ENCODE measurements at places on chromosomes 4 and X. TPM values are rescaled to one million over a fixed set of nuclear protein-coding genes. Genes with fewer than 3 reads are reported as not detected.

The PASD1 gene
- not detected for total RNA-seq

The PPEF2 gene
- total RNA-seq, result not detected

The AMBN gene
- not detected for total RNA-seq

The GATB gene
- 14.5 TPM for total RNA-seq

The PDZD11 gene
- total RNA-seq, result 24.9 TPM

The JADE3 gene
- 10.7 TPM for total RNA-seq

The PROM1 gene
- total RNA-seq, result 0.34 TPM

The SPARCL1 gene
- not detected for total RNA-seq

The TNMD gene
- total RNA-seq, result not detected

The ZFYVE28 gene
- total RNA-seq, result 0.93 TPM

The ATP1B4 gene
- total RNA-seq, result not detected

The MAMLD1 gene
- total RNA-seq, result under 0.01 TPM

The HPGD gene
- total RNA-seq, result 5.1 TPM

The HSFX2 gene
- total RNA-seq, result not detected

The FBXO8 gene
- total RNA-seq, result 33.7 TPM

The NPY1R gene
- under 0.01 TPM for total RNA-seq

The ERCC6L gene
- total RNA-seq, result 0.07 TPM

The CLDN22 gene
- not detected for total RNA-seq

The FAM53A gene
- total RNA-seq, result 1.1 TPM

The MSX1 gene
- total RNA-seq, result 3.8 TPM

The IL3RA gene
- total RNA-seq, result not detected

The WAS gene
- under 0.01 TPM for total RNA-seq

The C1QTNF7 gene
- not detected for total RNA-seq

The FGF2 gene
- total RNA-seq, result 19.1 TPM

The RGN gene
- under 0.01 TPM for total RNA-seq

The UCP1 gene
- not detected for total RNA-seq

The RAB41 gene
- total RNA-seq, result not detected

The TEC gene
- total RNA-seq, result 1.6 TPM

The TMSB15A gene
- not detected for total RNA-seq
